Stimulated activated CD4-positive, alpha-beta T cell treated with anti-CD3 and anti-CD28 coated beads, Interleukin-1b, Interleukin-23, amount 100 ng/mL, for 24 hours (primary cell): ENCODE measurements at places on chromosomes 4 and X.

DNA sequence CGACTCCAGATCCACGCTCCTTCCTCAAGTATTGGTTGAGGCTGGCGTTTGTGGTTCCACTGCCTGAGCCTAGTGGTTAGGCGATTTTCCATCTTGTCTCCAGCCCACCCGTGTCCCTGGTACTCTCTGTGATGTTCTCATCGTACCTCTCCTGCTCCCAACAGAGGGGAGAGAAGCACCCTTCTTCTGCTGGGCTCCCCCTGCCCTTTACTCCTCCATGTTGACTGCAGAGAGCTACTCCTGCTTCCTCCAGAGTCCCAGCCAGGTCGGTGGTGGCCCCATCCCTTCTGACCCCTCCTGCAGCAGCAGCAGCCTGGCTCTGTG lies 164.0 kb upstream of the BCOR start:
- DNase-seq, result no peak

- DNase-seq, result no peak
These were observed 14.8 kb upstream of the BBS7 start for GRCh38 chr4:121885115-121885514.

DNA sequence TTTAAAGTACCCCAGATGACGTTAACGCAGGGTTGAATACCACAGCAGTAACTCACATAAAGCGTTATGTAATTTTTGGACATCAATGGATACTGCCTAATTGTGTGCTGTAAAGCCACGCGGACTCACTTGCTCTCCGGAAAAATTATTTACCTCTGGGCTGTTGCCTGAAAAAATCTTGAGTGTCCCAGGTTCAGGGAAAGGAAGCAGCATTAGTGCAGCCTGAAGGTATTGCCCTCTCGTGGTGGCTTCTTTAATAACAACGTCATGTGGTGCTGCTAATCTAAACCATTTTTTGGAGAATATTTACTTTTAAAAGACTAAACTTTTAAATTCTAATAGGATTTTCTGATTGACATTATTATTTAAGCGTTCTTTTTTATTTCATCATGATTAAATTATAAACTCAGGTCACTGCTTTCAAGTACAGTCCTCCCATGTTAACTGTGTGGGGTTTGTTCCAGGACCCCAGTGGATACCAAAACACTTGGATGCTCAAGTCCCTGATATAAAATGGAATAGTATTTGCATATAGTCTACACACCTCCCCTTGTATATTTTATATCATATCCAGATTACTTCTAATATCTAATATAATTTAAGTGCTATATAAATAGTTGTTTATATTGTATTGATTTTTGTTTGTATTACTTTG lies 384.8 kb downstream of the FAM133A start:
- no peak for DNase-seq

GRCh38 chr4:47271291-47271690 lies 192.2 kb downstream of the COMMD8 start:
- no peak for DNase-seq

DNA sequence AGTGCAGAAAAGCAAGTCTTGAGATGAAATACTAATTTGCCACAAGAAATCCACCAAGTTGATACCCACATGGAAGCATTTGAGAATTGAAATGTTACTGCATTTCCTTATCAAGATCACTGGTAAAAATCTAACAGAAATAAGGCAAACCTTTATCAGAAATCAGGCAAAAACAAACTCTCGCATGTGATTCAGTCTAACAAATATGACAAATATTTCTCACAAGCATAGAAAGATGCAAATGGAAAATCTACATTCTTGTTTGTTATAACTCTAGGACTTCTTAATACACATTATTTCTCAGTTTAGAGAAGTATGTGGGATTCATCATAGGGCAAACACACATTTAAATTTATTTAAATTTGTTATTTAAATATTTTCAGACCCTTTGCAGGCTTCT lies 52.9 kb downstream of the TXK start:
- DNase-seq, result no peak

GRCh38 chr4:138398322-138398721 lies 156.2 kb upstream of the SLC7A11 start:
- DNase-seq, result no peak

DNA sequence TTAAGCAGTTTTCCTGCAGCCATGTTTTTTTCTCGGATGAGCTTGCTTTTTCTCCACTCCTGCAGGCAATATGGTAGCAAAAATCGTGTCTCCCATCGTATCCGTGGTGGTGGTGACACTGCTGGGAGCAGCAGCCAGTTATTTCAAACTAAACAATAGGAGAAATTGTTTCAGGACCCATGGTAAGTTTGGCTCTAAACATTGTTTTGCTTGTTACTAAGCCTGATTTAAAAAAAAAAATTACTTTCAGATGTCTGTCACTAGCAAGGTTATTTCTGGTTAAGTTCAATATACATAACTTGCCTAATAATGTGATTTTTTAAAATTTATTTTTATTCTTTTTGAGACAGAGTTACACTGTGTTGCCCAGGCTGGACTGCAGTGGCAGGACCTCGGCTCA lies 17.5 kb upstream of the GYG2 start:
- DNase-seq, result no peak

GRCh38 chr4:143653031-143653430 lies 47.4 kb downstream of the FREM3 start:
- DNase-seq, result no peak

DNA sequence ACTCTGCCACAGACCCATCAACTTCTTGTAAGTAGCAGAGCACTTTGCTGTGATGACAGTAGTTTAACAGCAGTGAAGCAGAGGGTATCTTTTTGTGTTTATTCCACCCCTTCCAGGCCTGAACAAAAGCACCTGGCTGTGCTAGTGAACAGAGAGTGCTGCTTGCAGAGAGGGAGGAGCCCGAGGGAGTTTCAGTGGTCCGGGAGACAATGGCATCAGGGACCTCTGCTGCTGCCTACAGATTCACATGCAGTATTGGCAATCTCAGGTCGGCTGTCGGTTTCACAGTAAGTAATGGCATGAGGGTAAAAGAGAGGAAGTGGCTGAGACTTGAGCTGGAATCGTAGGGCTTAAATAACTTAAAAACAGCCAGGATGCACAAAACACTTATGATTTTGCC lies 755.8 kb downstream of the RPA4 start:
- no peak for DNase-seq

- no peak for DNase-seq
These were observed 1.8 kb downstream of the CCSER1 start for GRCh38 chr4:90128961-90129495.

DNA sequence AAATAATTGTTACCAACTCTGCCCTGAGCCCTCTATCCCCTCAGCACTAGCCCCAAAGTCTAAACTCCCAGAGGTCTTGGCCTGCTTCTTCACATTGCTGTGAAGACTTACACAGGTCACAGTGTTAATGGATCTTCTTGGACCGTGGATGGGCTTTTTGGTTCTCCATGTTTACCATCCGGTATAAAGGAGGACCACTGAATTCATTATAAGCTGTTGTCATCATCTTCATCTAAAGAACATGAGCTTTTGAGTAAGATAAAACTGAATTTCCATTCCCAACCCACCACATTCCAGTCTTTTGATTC lies 8.5 kb downstream of the NUDT11 start:
- DNase-seq, result no peak

GRCh38 chrX:119669424-119670037 lies 23.4 kb downstream of the SEPTIN6 start:
- DNase-seq, result no peak

- DNase-seq, result no peak
These were observed 48.2 kb downstream of the GUCY1B1 start for GRCh38 chr4:155807021-155807420.

- no peak for DNase-seq
These were observed 10.0 kb upstream of the HAND2 start for GRCh38 chr4:173539986-173540385.

- no peak for DNase-seq
These were observed 227.0 kb downstream of the DKK2 start for GRCh38 chr4:106809076-106809475.

DNA sequence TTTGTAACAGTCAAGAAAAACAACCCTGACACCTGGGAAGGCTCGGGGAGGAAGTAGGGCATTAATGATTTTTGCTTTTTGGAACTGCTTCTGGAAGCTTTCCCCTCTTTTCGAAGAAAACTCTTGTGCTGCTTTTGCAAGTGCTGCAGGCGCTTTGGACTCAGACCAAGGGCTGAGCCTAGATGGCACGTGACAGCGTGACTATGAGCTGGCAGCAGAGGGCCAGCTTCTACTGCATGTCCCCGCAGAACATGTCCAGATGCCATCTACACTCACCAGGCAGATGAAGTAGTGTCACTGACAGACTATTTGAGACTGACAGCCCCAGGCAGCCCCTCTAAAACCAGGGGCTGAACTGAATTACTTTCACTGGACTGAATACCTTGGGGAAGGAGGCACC lies 6.2 kb downstream of the NR0B1 start:
- DNase-seq, result no peak

GRCh38 chr4:78288327-78288726 lies 231.2 kb downstream of the FRAS1 start:
- DNase-seq, result no peak

DNA sequence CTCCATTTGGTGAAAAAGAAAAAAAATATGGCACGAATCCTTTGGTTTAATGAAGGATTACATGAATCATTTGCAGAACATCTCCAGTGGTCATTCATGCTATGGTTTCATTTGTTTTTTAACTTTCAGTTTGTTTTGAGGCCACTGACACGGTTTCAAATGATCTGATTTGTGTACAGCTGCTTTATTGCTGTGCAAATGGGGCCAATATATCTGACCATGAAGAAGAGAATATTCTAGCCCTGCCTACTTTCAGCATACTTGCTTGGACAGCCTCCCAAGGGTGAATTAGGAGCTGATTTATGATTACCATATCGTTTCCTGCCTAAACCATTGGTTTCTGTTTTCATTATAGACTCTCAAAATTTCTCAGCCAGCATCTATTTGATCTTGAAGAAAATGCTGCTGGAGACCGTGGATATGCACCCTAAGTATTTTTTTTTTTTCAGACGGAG lies 30.7 kb downstream of the SPARCL1 start:
- no peak for DNase-seq

- no peak for DNase-seq
These were observed 174.6 kb downstream of the INPP4B start for GRCh38 chr4:142671516-142671915.

- no peak for DNase-seq
These were observed 52.8 kb upstream of the STK26 start for GRCh38 chrX:131970347-131970746.

DNA sequence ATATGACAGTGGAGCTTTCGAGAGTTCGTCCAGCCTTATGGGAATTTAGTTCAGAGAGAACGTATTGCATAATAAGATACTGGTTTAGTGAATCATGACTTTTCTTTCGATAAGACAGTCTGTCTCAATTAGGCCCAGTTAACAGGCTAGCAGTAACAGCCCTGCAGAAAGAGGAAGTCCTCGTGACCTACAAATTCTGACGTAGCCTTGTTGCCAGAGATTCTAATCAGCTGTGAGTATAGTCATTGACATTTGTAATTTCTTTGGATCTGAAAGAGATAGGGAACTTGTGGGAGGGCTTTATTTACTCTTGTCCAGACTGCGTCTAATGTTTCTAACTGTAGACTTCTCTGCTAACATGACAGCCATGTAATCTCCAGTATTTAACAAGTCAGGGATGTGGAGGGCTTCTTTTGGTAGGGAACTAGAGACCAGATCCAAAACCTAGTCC lies 15.8 kb downstream of the ART3 start:
- no peak for DNase-seq

GRCh38 chr4:74161666-74162450 lies 3.9 kb downstream of the MTHFD2L start:
- DNase-seq, result no peak

GRCh38 chrX:109840585-109840984 lies 107.5 kb upstream of the ACSL4 start:
- DNase-seq, result no peak

- DNase-seq, result no peak
These were observed 7.8 kb upstream of the PLS3 start for GRCh38 chrX:115553171-115553570.

DNA sequence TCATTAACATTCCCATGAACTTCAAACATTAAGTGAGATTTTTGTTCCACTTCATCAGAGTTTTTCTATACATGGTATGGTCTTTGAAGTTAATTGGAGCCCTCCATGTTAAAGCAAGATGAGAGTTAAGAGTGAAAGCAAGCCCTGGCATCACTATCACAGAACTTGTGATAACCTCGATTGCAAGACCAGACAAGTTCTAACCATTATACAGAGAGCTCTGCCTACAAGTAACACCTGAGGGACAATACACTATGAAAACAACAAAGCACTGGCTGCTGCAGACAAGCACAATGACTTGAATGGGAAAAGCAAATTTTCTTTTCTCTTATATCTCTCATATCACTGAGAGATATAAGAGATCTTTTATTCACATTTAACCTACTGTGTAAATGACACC lies 126.6 kb upstream of the GYPA start:
- no peak for DNase-seq

DNA sequence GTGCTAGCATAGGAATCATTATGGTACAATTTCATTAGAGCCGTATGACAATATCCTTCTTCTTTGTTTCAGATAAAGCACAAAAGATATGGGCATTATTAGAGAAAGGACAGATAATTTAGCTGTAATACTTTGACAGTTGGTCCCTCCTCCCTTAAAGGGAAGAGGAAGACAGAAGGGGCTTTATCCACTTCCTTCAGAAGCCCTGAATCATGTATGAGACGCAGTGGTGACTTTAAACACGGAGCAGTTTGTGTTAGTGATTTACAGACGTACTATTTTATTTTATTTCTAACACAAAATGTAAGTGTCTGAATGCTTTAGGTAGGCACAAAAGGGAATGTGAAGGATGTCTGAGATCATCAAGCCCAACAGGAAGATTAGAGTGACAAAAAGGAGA lies 467.7 kb downstream of the IL15 start:
- no peak for DNase-seq

DNA sequence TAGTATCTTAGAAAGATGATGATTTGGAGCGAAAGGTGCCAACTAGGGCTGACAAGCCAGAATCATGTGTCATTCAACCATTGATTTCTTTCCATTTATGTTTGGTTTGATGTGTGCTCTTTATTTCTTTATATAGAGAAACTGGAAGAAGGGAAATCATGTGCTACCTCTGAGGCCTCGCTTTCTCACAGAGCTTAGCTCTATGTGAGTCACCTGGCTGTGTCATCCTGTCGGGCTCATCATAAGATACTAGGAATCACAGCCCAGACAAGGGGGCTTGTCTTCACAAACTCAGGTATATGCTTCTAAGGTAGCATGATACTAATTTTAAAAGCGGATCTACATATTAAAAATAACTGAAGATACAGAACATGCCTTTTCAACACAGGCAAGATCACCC lies 81.7 kb upstream of the GPM6B start:
- DNase-seq, result no peak

DNA sequence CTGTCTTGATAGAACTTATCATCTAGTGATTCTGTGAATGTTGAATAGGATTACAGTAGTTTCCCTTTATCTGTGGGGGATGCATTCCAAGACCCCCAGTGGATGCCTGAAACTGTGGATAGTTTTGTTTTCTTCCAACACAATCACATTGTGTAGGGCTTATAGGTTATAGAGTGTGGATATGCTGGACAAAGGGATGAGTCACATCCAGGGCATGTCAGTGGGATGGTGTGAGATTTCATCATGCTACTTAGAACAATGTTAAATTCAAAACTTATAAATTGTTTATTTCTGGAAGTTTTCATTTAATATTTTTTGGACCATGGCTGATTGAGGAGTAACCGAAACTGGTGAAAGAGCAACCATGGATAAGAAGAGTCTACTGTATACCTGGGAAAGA lies 432.3 kb upstream of the ATOH1 start:
- no peak for DNase-seq
